Skeletal muscle cell (primary cell): ENCODE measurements at places on chromosomes 7 and 10.

DNA sequence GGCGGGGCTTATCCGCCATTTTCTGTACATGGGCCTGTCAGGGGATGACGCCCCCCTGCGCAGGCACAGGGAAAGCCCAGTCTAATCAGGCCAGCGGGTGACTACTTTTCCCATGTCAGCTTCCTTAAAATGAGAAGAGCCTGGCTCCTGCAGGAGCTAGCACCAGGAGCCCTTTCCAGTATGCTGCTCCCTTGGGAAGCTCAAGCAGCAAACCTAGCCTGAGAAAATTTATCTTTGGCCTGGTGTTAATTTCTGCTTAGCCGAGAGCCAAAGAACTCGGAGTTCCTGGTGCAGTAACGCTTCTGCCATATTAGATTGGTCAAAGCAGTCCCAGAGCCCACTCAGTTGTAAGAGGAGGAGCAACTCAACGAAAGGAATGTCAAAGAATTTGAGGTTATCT lies 239.0 kb upstream of the PHYHIPL start:
- no peak for DNase-seq

GRCh38 chr10:123990889-123991288 lies 99.3 kb upstream of the CPXM2 start:
- DNase-seq = no peak

DNA sequence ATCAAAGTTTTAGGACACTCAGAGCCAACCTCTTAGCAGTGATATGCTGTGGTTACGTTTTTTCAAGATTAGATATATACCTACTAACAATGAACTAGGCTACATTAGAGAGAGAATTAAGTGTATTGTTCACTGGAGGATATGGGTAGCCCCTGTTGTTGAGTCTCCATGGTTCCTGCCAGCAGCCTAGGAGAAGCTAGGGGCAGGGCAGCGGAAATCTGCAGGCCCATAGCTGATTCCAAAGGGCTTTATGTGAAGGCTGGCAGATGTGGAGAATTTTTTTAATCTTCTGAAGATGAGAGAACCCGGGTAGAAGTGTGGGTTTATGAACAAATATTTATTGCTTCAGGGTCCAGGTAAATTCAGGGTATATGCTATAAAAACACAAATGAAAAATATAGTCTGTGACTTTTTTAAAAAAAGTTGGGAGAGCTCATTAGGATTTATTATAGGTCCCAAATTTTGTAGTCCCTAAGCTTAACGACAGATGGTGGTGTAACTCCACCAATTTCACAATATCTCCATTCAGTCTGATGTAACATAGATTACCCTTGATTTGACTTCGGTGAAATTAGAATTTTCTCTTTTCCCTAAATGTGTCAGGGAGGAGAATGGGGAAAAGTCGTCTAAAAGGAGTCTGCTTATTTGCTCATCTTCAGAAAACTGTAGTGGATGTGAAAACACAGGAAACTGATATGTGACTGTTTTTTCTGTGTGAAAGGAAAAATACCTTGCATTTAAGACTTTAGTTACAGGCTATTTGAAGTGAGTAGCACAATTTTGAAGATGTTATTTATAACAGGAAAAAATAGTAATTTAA lies 163.0 kb upstream of the PPP1R3A start:
- DNase-seq = peak; percentile 41

GRCh38 chr10:52668024-52668423 lies 104.6 kb downstream of the MBL2 start:
- DNase-seq = no peak

GRCh38 chr7:97506728-97507127 lies 225.2 kb upstream of the TAC1 start:
- no peak for DNase-seq

DNA sequence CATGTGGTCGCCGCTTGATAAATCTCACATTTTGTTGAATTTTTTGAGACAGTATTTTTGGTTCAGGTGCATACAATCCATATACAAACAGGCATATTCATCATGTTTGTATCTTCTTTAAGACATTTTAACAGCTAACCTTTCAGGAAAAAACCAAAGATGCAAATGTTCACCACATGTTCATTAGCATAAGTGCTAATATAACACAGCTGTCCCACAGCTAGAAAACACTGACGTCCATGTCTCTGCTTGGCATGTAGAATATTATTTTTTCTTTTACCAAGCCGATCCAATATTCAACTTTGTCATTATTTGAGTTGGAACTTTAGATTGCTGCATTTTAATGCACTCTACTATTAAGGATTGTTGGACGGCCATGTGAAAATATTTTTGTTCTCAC lies 31.2 kb downstream of the BMPER start:
- DNase-seq = no peak

GRCh38 chr10:124132876-124133275 lies 39.5 kb upstream of the CHST15 start:
- no peak for DNase-seq

DNA sequence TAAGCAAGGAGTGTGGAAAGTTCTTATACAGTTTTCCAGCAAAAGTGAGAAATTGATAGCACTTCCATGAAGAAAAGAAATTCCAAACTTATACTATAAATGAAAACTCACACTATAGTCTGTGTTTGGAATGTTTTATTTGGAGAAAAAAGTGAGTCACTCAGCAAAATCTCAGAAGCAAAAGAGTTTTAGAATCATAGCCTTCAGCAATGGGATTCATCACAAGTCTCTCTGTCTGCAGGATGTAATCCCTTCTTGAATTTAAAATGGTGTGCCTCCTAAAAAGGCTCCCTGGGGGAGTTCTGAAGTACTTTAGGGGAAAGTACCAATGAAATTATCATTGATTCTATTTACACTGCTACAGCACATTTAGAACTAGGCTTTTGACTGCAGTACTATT lies 756.4 kb downstream of the XPNPEP1 start:
- no peak for DNase-seq

GRCh38 chr7:17887286-17887685 lies 53.0 kb downstream of the SNX13 start:
- no peak for DNase-seq

- no peak for DNase-seq
Measured at GRCh38 chr7:40595129-40595528, 460.3 kb downstream of the SUGCT start.

DNA sequence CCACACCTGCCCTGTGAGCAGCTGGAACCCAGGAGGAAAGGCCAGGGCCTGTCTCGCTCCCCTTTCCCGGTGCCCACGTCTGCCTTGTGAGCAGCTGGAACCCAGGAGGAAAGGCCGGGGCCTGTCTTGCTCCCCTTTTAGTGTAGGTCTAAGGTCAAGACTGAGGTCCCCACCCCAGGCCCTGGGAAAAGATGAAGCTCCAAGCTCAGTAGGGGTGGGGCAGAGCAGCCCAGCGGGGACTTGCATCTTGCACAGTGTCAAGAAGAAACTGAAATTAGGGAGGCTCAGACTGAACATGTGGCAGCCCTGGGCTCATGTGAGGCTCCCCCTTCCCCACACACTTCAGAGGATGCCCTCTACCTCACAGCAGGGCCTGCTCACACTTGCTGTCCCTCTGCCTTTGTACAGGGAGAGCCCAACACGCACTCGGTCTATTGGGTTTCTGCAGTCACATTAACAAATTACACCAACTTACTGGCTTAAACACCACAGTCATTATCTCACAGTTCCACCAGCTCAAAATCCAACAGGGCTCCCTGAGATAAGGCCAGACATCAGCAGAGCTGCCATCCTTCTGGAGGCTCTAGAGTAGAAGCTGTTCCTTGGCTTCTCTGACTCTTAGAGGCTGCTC lies 12.4 kb downstream of the POLL start:
- no peak for DNase-seq

GRCh38 chr10:17199351-17199804 lies 2.1 kb downstream of the TRDMT1 start:
- no peak for DNase-seq

- no peak for DNase-seq
Measured at GRCh38 chr10:11357439-11357838, 254.0 kb downstream of the USP6NL start.

DNA sequence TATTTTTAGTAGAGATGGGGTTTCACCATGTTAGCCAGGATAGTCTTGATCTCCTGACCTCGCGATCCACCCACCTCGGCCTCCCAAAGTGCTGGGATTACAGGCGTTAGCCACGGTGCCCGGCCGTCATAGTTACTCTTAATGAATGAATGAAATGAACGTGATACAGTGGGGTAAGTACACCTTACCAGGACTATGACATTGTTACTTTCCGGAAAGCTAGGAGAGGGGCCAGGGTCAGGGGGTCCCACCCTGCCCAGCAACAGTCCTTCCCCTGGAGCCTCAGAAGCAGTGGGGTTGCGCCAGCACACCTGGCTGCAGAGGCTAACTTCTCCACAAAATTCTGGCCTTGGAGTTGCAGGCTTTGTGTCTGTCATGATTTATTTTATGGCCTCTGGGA lies 21.4 kb downstream of the VSTM4 start:
- no peak for DNase-seq

GRCh38 chr10:117360994-117361667 lies 14.1 kb downstream of the PDZD8 start:
- no peak for DNase-seq

DNA sequence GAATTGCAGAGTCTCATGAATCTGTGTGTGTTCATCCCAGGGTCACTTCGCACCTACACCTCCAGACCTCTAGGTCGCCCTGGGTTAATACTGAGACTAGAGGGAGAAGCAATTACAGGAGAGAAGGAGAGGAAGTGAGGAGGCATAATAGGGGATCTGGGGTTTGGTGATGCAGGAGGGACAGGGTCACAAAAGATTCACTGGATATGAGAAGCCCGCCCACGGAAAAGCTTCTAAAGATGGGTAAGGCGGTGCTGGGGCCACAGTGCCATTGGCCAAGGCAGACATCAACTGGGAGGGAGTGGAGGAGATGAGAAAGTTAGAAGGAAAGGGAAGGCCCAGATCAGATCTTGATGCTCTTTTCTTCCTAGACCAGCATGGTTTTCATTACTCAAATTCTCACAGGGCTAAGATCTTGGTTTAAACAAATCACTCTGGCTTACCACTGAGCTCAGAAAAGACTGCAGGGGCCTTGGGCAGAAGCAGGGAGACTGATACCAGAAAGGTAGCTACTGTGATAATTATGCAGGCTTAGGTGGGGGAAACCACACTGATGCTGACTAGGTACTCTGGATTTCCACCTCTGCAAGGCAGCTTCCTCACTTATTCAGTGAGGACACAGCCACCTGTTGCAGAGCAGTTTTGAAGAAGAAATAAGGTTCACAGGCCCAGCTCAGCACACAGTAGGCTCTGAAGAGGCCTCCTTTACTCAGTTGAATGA lies 17.4 kb upstream of the ZNF273 start:
- no peak for DNase-seq

DNA sequence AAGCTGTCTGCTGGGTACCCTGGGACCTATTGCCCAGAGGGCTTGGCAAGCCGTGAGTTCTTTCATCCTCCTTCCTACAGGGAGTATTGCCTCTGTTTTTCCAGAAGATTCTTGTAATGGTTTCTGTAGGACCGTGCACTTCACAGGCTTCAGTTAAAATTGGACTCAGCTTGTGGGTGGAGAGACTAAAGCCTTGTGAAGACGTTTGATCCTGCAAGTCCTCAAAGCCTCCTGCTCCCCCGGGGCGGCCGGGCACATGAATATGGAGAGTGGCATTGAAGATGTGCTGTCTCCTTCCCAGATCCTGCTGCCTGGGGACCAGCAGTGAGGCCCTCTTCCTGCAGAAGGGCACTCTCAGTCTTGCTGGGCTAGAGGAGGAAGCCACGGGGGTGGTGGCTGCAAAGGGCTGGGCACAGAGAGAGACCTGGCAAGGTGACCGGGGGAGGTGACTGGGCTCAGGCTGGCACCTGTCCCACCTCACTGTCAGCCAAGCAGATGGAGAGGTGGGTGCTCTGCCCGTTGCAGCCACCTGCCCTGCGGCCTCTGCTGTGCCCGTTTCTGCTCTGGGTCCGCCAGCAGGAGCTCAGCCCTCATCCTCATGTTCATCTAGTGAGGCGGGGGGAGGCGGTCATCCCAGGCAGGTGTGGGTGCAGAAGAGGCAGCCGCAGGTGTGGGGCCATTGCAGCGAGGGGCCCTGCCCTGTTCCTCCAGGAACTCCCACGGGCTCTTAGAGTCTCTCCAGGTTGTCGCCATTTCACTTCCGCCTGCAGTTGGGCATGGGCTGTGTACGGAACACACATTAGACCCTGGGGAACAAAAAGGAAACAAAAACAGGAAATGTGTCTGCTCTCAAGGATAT lies 55.7 kb downstream of the TMEM209 start:
- DNase-seq = no peak

- DNase-seq = no peak
Measured at GRCh38 chr7:17971411-17971810, 31.1 kb upstream of the SNX13 start.

DNA sequence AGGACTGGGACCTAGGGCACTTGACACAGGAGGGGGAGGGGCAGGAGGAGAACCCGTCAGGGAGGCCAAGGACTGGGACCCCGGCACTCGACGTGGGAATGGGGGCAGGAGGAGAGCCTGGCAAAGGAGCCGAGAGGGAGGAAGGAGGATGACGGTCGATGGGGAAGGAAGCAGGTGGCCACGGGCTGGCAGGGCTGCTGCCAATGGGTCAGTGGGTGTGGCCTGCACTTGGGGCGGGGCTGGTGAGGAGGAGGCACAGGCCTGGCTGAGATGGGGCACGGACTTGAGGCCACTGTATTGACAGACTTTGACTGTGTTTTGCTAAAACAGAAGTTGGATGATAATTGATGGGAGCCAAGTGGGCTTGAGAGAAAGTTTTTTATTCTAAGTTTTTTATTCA lies 68.9 kb downstream of the RBM33 start:
- DNase-seq = no peak

- DNase-seq = no peak
Measured at GRCh38 chr10:27774831-27775230, 29.2 kb upstream of the MKX start.

DNA sequence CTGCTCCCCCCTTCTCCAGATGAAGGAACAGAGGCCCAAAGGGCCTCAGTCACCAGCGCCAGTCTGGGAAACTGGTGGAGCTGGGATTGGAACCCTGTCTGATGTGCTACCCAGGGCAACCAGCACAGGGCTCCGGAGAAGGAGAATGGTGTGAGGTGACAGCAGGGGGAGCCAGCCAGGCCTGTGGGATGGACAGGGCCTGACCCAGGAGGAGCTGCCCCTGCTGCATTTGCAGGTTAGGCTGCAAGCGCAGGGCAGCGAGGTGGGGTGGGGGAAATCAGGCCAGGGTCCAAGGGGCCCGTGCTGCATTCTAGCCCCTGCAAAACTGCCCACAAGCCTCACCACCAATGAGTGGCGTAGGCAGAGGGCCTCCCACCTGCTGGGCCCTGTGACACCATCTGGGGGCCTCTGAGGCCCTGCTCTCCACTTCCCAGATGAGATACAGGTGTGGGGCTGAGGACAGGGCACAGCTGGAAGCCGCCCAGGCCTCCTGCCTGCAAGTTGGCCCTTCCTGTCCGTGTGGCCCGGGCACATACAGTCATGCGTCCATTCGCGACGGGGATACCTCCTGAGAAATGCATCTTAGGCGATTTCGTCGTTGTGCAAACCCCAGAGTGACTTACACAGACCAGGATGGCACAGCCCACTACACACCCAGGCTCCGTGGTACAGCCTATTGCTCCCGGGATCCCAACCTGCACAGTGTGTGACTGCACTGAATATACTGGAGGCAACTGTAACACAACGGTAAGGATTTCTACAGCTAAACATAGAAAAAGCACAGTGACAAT lies 45.3 kb downstream of the RASGEF1A start:
- DNase-seq = no peak

GRCh38 chr7:20403331-20403730 lies 72.6 kb downstream of the ITGB8 start:
- peak; percentile 45 for DNase-seq

GRCh38 chr10:17673471-17674061 lies 29.6 kb downstream of the STAM start:
- peak; percentile 81 for DNase-seq

- no peak for DNase-seq
Measured at GRCh38 chr10:66746246-66746645, 179.6 kb upstream of the LRRTM3 start.
